NCI-H1436 (cell line): ENCODE measurements at places on chromosomes 5 and 9.

GRCh38 chr9:126276056-126276728, 50.4 kb upstream of the MVB12B start:
- DNase-seq, result no peak

DNA sequence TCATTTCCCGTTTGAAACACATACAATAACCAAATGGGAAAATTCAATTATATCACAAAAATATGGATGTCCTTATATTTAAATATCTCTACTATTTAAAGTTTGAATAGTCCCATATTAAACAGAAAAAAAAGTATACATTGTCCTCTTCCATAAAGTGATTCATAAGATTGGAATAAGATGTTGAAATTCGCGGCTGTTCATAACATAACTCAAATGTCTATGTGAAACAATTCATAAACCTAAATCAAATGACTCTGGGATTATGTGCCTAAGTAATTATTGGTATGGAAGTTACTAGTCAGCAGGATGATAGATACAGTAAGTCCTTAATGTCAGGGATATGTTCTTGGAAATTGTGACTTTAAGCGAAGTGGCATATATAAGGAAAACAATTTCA, 3.9 kb upstream of the EFNA5 start:
- DNase-seq, result no peak

DNA sequence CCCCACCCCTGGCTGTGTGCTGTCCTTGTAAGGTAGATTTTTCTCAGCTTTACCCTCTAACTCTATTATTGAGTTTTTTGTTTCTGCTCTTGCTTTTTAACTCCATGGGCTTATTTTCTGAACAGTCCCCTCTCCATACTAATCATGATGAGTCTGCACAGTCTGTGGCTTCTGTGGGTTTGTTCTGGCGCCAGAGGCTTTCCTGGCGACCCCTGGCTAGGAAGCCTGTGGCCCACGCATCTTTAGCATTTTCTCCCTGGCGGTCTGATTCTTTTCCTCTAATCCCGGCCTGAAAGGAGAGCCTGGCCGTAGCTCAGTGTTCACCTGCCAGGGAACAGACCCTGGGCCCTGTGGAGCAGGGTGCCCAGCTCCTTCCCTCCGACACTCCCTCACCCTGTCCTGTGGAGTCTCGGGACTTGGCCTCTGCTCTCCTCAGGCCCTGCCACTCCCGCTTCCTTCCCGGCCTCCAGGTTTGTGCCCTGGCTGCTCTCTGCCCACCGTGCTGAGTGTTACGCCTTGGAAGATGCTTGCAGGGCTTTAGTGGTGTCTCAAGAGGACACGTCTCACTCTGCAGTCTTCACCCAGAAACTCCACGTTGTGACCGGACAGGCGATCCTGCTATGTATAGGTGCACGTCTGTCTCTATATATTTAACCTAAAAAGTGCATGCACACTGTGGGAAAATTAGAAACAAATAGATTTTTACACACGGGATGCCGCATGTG, 31.7 kb upstream of the LRRC14B start:
- DNase-seq, result no peak

GRCh38 chr5:11386398-11386797, 517.8 kb downstream of the CTNND2 start:
- no peak for DNase-seq

DNA sequence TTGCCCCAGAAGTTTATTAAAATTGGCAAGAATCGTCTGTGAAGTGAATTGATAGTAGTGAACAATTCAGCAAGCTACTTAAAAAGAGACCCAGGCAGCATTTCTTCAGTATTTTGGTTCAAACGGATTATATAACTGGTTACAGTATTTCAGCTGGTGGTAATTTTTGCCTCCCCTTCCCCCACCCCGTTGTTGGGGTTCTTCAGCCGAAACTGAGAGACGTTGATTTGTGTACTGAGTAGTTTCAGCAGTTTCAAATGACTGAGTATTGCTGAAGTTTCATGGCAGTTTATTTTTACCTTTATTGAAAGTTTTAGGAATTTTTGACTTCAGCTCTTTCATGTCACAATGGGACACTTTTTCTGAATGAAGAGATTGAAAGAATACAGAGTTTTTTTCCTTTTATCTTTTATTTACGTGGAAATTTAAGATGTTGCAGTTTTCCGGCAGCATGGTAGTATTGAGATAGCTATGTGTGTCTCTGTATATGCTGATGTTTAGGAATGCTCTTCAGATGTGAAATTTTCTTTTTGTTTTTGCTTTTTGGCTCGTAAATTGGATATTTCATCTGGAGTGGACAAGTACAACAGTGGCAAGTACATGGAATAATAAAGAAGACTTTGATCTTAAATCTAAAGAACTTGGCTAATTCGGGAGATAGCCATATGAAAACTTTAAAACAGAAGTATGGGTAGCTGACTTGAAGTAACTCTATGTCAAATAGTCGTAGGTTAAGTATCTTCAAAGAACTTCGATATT, 1.9 kb downstream of the GPBP1 start:
- DNase-seq, result no peak

DNA sequence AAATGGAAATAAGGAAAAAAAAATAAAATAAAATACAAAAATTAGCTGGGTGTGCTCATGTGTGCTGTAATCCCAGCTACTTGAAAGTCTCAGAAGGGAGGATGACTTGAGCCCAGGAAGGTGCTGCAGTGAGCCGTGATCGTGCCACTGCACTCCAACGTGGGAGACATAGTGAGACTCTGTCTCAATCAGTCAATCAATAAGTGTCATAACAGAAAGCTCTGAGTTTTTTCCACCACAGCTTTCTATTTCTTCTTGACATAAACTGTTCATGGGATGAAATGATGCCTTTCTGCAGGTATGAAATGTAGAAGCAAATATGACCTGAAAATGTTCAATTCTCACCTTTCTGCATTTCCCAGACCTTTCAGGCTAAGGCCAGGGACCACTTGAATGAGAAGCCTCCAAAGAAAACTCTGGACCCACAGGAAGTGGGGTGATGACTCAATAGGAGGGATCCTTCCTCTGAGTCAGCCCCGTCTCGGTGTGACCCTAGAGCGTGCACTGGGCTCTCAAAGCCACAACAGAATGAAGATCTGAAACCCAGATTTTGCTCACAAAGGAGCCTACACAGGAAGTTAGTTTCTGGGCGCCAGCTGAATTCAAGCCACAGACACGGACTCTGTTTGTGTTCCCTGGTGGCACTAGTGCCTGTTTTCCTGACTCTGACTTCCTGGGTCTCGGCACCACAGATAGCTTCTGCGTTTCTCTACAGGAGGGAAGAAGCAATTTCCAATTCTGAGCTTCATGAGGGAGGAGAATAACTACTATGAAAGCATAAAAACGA, 62.0 kb downstream of the ANKH start:
- no peak for DNase-seq

GRCh38 chr9:7439355-7439995, 360.1 kb downstream of the DMAC1 start:
- DNase-seq, result no peak
